Activated naive CD4-positive, alpha-beta T cell (primary cell): ENCODE measurements at places on chromosomes 1 and 21.

DNA sequence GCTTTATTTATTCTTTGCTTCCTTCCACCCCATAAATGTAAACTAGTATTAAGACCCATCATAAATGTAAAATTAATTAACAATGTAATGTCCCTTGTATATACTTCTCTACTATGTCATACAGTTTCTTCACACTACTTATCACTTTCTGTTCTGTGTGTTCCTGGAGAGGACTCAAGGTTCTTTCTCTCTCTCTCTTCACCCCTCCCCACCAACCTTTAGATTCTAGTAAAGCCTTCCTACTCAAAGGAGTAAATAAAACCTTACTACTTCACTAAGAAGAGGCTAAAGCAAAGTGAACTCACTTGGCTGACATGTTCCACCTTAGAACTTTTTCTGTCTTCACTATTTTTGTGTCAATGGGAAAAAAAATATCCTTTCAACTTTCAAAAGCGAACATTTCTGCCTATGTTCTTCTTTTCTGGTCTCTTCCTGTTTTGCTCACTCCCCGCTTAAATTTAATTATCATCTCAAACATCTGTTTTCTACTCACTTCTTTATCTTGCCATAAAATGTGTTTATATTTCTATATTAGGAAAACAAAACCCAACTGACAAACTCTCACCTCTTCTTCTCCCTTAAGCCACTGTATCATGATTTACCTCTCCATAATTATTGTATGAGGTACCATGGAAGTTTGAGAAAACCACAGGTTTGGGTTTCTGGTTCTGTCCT is 260.3 kb downstream of the DPYD start:
- DNase-seq = no peak

GRCh38 chr1:182175361-182175931 is 113.9 kb upstream of the ZNF648 start:
- no peak for DNase-seq

GRCh38 chr1:224747578-224747977 is 131.5 kb downstream of the CNIH3 start:
- DNase-seq = no peak

GRCh38 chr1:162062542-162063015 is 6.9 kb upstream of the NOS1AP start:
- DNase-seq = no peak

DNA sequence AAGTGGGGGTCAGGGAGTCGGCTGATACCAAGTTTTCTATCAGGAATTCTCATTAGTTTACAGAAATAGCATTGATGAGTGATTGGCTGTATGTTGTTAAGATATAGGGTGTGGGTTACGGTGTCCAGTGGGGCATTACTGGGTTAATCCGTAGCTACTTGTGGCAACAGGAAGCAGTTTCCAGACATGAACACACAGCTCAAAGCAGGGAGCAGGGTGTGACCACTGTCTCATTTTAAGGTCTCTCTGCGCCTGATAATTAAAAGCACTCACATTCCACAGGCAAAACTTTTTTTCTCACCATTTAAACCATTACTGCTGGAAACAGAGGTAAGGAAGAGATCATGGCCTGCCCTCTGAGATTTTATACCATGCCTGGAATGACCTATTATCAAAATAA is 114.9 kb downstream of the SIK1 start:
- no peak for DNase-seq

DNA sequence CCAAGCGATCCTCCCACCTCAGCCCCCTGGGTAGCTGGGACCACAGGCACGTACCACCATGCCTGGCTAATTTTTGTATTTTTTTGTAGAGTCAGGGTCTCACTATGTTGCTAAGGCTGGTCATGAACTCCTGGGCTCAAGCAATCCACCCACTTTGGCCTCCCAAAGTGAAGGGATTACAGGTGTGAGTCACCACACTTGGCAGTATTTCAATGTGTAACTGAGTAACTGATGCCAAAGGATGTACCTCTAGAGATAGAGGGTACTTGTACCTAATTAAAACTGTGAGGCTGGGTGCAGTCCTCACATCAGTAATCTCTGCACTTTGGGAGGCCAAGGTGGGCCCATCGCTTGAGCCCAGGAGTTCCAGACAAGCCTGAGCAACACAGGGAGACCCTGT is 258.7 kb upstream of the DMRTA2 start:
- DNase-seq = no peak

GRCh38 chr21:42191696-42192595 is 27.0 kb upstream of the ABCG1 start:
- DNase-seq = no peak

DNA sequence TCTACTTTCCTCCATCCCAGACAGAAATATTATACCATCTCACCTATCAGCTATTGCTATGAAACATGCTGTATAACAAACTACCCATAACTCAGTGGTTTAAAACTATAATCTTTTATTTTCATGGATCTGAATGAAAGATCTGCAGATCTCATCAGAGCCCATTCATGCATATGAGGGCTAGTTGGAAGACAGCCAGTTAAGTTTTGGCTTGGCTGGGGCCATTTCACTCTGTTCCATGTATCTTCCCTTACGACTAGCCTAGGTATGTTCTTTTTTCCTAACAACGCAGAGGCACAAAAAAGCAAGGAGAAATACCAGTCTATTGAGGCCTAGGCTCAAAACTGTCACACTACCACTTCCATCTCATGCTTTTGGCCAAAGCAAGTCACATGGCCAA is 28.1 kb upstream of the RGS1 start:
- no peak for DNase-seq

DNA sequence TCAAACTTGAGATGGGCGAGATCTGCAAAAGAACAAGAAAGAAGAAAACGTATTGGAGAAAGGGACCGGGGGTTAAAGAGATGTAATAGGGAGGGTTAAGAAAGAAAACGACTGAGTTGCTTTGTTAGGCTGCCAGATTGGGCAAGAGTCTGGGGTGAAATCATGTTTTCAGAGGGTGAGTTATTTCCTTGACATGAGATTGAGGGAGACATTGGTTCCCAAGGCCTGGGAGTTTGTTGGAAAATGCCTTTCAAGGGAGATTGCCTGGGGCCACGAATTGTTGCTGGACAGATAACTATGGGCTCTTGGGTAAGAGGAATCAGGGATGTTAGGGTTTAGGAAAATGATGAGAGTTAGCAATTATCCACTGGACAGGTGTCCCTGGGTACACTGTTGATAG is 776 bp upstream of the CADM3 start:
- no peak for DNase-seq

GRCh38 chr1:95503278-95504030 is 269.4 kb downstream of the RWDD3 start:
- no peak for DNase-seq

- DNase-seq = no peak
Measured at GRCh38 chr1:40783001-40783905, at the start of gene KCNQ4. KCNQ4 (plus strand) TSS chr1:40783787; CDS start chr1:40784094, 307 bp downstream.

GRCh38 chr1:227948493-227949260 is 945 bp upstream of the WNT9A start:
- no peak for DNase-seq

DNA sequence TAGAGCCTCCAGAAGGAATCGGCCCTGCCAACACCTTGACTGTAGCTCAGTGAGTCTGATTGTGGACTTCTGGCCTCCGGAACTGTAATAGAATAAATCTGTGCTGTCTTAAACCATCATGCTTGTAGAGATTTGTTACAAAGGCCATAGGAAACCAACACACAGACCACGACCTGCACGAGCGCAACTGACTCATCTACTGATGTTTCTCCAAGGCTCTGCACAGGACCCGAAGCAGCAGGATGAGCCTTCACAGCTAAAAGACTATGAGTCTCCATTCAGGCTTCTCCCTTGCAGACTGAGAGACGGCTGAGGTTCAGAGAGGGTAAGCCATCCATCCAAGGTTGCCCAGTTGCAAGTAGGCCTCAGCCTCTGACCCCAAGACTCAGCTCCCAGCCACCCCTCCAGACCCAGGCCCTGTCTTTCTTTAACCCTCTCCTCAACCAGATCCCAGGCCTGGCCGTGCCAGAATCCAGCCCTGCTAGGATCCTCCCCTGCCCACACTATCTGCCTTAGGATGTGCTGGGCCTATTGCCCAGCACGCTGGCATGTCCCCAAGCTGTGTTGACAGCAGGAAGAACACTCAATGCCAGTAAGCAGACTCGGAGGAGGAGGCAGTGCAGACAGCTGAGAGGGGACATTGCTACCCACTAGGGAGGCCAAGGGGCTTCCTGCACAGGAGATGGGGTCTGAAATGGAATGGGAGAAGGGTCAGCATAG is 109.0 kb downstream of the HMGB4 start:
- no peak for DNase-seq

- DNase-seq = no peak
Measured at GRCh38 chr1:218507355-218508002, 162.3 kb downstream of the TGFB2 start.

DNA sequence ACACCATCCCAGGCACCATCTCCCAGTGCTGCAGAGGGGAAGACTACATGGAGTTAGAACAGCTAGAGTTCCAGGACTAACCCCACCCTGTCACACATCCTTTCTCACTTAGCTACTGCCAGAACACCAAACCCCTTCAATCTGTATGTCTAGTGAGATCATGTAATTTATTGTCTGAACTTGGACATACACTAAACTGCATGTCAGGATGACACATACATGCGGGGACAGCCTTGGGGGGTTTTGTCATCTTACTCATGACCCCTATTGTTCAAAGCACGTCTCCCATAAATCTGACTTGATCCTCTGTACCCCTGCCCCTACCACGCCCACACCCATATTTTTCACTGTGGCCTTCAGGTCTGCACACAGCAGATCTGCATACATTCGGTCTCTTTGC is 71.3 kb downstream of the GABPA start:
- no peak for DNase-seq

DNA sequence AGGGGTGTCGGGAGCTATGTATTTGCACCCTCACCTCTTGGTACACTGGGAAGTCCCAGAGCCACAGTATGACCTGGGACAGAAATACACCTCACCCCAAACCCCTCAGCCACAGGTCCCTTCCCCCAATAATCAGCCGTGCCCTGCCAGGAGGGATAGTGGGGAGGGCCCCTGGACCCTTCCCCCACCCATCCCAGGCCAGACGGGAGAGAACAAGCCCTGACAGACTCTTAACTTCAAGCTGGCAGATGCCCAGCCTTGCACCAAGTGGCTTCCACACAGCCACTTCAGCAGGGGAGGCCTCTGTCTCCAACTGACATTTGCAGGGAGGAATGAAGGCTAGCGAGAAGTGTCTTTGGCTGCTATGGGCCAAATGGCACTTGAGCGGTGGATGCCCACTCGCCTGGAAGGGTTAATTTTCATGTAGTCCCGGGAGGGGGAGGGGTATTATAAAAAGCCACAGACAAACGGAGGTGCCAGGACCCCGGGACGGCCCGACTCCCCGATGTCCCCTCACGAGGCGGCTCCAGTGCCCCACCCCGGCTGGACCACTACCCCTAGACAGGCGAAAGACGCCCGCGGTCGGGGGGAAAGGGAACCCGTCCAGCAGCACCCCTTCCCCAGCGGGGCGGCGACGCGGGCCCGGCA is 495 bp downstream of the SYNC start:
- DNase-seq = no peak

GRCh38 chr1:166865926-166866325 is 10.1 kb downstream of the TADA1 start:
- no peak for DNase-seq

DNA sequence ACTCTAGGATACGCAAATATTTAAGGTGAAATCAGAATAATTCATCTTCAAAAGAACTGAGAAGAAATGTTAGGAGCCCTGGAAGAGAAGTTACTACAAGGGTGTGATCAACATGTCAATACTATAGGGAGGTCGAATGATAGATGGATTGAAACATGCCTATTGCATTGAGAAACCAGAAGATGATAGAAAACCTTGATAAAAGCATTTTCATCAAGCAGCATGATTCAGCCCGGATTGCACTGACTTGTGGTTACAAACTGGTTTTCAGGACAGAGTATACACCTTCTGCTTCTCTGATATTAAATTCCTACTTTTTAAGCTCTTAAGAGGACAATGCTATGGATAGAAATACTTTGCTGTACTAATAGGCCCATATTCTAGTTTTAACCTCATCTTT is 164.2 kb downstream of the FMN2 start:
- DNase-seq = no peak
